ENCODE measurements at places on chromosomes 4 and X.

DNA sequence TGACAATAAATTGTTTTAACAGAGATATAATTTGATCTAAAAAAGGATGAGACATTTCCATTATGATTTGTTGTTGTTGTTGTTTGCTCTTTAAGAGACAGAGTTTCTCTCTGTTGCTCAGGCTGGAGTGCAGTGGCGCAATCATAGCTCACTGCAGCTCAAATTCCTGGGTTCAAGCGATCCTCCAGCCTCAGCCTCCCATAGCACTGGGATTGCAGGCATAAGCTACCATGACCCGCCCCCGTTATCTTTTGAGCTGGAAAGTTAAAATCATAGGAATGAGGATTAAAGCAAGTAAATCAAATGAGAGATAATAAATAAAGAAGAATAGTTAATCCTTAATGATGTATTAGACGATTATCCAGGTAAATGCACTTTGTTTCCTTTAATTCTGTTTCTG, 224.4 kb upstream of the SMIM31 start:
- H3K4me3 ChIP-seq, result no peak overlapping the region
- H3K36me3 ChIP-seq, result no peaks in the 10 kb centered on the region
- DNase-seq, result no peak
- H3K27me3 ChIP-seq, result no peaks in the 10 kb centered on the region
- peaks cover 43% of the 10 kb centered on the region for H3K4me1 ChIP-seq
- no peak overlapping the region for H3K27ac ChIP-seq

- no peak for DNase-seq
- H3K27ac ChIP-seq, result no peak overlapping the region
- peaks cover 21% of the 10 kb centered on the region for H3K4me1 ChIP-seq
- no peaks in the 10 kb centered on the region for H3K36me3 ChIP-seq
Measured at GRCh38 chr4:113385281-113385899, 335.9 kb downstream of the ANK2 start.

DNA sequence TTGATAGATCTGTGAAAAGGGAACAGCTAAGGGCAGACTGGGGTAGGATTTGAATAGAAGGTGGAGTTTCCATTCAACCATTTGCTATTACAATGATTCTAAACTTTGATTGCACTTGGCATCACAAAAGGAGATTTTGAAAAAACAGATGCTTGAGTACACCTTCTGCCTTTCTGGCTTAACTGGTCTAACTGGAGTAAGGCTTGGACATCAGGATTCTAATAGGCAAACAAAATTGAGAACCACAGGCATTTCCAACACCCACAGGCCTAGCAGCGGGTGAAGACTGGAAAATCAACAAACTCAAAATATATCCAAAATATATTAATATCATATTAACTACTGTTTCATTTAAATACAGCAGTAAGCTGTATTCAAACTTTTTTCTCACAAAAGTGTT, 1.9 kb upstream of the VEGFC start:
- H3K4me1 ChIP-seq, result peaks cover 43% of the 10 kb centered on the region
- no peak overlapping the region for H3K4me3 ChIP-seq
- H3K27ac ChIP-seq, result peak overlapping the region; percentile 88
- DNase-seq, result no peak

- no peaks in the 10 kb centered on the region for H3K36me3 ChIP-seq
- no peaks in the 10 kb centered on the region for H3K27me3 ChIP-seq
- peak overlapping the region; percentile 70 for H3K4me3 ChIP-seq
- H3K4me1 ChIP-seq, result peaks cover 36% of the 10 kb centered on the region
Measured at GRCh38 chr4:336893-337142, 796 bp upstream of the ZNF141 start.

- no peak overlapping the region for H3K4me3 ChIP-seq
- no peaks in the 10 kb centered on the region for H3K4me1 ChIP-seq
- DNase-seq, result no peak
- no peaks in the 10 kb centered on the region for H3K36me3 ChIP-seq
- H3K27me3 ChIP-seq, result no peaks in the 10 kb centered on the region
- H3K27ac ChIP-seq, result no peak overlapping the region
Measured at GRCh38 chrX:23787745-23788118, 4.8 kb downstream of the SAT1 start.

DNA sequence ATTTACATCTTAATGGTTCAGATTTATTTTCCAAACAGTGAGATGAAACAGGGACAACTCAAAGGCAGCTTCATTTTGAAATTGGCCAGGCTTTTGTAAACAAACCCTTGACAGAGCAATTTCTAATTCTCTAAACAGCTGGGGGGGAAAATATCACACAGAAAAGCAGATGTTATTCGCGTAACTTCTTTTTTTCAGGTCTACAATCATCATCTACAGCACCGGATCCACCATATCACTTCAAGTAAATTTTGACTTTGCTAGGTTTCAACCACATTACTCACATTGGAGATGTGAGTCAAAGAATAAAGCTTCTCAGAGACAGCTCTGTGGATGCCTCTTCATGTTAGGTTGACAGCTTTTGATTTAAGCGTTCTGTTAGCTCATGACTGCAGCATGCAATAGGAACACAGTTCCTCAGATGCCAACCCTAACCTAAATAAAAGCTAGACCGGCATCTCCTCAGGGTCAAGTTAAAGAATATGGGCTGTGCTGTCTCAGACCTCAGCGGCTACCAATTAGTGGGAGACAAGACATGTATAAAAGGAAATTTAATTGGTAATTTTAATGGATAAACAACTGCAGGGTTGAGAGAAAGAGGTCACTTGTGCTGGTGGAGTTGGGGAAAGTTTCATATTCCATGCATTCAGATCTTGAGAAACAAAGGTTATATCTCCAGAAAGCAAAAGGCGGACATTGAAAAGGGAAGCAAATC, 26.8 kb downstream of the AMELX start:
- H3K4me3 ChIP-seq, result no peak overlapping the region
- no peaks in the 10 kb centered on the region for H3K36me3 ChIP-seq
- DNase-seq, result no peak
- H3K27ac ChIP-seq, result no peak overlapping the region

- H3K4me3 ChIP-seq, result no peak overlapping the region
- DNase-seq, result no peak
- no peak overlapping the region for H3K27ac ChIP-seq
- no peaks in the 10 kb centered on the region for H3K36me3 ChIP-seq
- H3K4me1 ChIP-seq, result peaks cover 6% of the 10 kb centered on the region
- H3K27me3 ChIP-seq, result no peaks in the 10 kb centered on the region
Measured at GRCh38 chr4:78162821-78163220, 105.7 kb downstream of the FRAS1 start.

DNA sequence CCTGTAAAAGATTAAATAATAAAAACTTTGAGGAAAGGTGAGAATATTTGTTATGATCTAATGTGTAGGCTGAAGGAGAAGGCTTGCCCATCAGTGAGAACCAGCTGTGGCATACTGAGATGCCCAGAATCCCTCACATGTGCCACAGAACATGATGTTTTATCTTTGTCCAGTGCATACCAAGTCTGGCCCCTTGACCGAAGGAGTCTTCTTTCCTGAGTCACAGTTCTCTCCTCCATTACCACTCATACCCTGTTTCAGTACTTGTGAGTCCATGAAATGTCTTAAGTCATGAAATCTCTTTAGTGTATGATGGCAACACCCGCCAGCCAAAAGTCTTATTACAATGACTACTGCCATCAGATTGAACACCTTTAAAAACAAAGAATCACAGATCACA, 42.7 kb downstream of the PPARGC1A start:
- H3K27me3 ChIP-seq, result no peaks in the 10 kb centered on the region
- H3K36me3 ChIP-seq, result no peaks in the 10 kb centered on the region

DNA sequence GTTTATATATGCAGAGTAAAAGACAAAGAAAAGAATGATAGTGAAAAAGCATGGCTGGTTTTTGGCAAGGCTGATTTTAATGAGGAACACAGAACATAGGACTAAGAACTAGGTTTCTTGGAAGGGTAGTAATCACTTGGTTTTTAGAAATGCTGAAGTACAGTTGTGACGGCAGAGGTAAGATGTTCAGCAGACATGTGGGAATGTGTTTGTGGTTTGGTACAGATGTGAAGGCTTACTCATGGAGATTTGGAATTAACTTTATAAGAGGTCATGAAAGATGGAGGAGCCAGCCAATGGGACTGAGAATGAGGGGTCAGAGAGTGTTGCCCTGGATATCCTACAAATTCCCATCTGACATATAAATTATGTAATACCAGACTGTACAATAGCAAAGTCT, 243.6 kb downstream of the NPFFR2 start:
- no peaks in the 10 kb centered on the region for H3K27me3 ChIP-seq
- H3K4me3 ChIP-seq, result no peak overlapping the region
- no peak for DNase-seq
- no peak overlapping the region for H3K27ac ChIP-seq

GRCh38 chrX:109643687-109644086, 18.7 kb upstream of the KCNE5 start:
- no peaks in the 10 kb centered on the region for H3K27me3 ChIP-seq
- no peak overlapping the region for H3K4me3 ChIP-seq
- no peak overlapping the region for H3K27ac ChIP-seq
- H3K36me3 ChIP-seq, result no peaks in the 10 kb centered on the region
- no peaks in the 10 kb centered on the region for H3K4me1 ChIP-seq
- no peak for DNase-seq

GRCh38 chrX:131366407-131366806, 77.3 kb upstream of the IGSF1 start:
- no peaks in the 10 kb centered on the region for H3K36me3 ChIP-seq
- H3K27ac ChIP-seq, result no peak overlapping the region
- H3K4me1 ChIP-seq, result no peaks in the 10 kb centered on the region
- H3K27me3 ChIP-seq, result no peaks in the 10 kb centered on the region
- no peak overlapping the region for H3K4me3 ChIP-seq
- DNase-seq, result no peak

DNA sequence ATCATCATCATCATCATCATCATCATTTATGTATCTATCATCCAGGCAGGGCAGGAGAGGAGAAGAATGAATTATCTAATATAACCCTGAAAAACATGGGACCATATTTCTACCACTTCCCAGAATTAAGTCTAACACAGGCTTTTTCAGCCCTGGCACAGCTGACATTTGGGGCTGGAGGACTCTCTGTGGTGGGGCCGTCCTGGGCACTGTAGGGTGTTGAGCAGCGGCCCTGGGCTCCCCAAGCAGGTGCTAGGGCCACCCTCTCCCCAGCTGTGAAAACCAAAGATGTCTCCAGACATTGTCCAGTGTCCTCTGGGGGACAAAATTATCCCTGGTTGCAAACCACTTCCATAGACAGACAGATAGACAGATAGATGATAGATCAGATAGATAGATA, 288.4 kb downstream of the CRLF2 start:
- no peaks in the 10 kb centered on the region for H3K27me3 ChIP-seq
- no peaks in the 10 kb centered on the region for H3K4me1 ChIP-seq
- DNase-seq, result no peak
- no peaks in the 10 kb centered on the region for H3K36me3 ChIP-seq
- H3K27ac ChIP-seq, result no peak overlapping the region

- DNase-seq, result no peak
- no peaks in the 10 kb centered on the region for H3K4me1 ChIP-seq
- no peak overlapping the region for H3K27ac ChIP-seq
- H3K27me3 ChIP-seq, result peaks cover 32% of the 10 kb centered on the region
- no peaks in the 10 kb centered on the region for H3K36me3 ChIP-seq
Measured at GRCh38 chr4:10326075-10326474, 131.2 kb downstream of the ZNF518B start.

DNA sequence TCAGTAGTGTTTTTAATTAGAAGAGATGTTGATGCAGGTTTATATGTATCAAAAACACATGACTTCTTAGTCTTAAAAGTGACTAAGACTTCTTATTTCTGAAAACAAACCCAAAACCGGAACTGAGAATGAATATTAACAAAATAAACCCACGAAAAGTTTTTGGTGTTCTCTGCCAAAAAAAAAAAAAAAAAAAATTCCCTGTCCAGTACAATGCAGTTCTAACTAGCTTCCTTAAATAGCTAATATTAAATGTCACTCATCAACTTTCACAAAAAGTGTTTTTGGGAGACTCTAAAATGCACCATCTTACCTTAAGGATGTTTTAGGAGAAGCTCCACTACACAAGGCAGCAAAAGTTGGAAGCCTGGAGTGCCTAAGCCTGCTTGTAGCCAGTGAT, 2.0 kb downstream of the ANKRD37 start:
- no peak for DNase-seq
- H3K36me3 ChIP-seq, result peaks cover 46% of the 10 kb centered on the region
- H3K27ac ChIP-seq, result peak overlapping the region; percentile 17
- no peaks in the 10 kb centered on the region for H3K27me3 ChIP-seq
- peaks cover 56% of the 10 kb centered on the region for H3K4me1 ChIP-seq

- no peak overlapping the region for H3K4me3 ChIP-seq
- no peaks in the 10 kb centered on the region for H3K4me1 ChIP-seq
- H3K27me3 ChIP-seq, result no peaks in the 10 kb centered on the region
- H3K36me3 ChIP-seq, result no peaks in the 10 kb centered on the region
- no peak overlapping the region for H3K27ac ChIP-seq
Measured at GRCh38 chrX:48492293-48492910, 16.4 kb upstream of the PORCN start.

GRCh38 chr4:140233791-140234696, 80.1 kb upstream of the MAML3 start:
- peaks cover 19% of the 10 kb centered on the region for H3K4me1 ChIP-seq
- no peaks in the 10 kb centered on the region for H3K36me3 ChIP-seq
- no peak overlapping the region for H3K4me3 ChIP-seq

DNA sequence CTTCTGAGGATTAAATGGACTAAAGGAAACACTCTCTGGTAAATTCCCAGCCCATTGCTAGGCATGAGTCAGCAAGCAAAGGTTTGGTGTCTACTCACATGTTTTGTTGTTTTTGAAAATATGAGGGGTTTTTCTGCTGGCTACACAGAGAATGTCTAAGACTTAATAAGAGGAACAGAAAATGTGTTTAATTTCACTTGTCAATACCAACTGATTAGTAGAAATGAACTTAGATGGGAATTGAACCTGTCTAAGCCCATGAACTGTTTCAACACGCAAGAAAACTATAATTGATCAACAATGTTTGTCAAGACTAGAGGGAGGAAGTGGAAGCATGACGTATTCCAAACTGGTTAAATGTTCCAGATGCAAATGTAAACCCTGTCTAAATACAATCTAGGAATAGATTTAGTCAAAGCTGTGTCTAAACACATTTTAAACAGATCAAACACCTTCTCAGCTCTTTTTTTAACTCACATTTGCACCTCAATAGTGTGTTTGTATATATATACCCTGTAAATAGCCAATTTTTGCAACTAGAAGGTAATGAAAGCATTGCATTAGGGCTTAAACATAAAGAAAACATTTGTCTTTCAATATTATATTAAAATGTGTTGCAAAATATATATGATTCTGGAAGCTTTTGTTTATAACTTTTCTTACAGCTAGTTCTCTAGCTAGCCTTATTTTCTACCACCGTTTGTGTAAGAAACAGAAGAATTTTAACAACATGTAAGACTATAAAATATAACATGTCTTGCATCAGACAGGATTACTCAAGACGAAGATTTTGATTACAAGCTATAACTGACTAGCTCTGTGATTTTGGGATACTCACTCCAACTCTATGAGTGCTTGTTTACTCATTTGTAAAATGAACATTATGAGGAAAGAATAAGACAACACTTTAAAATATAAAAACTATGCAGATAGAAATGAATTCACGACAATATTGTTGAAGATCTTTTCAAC, 607.8 kb downstream of the FSTL5 start:
- DNase-seq, result no peak
- H3K36me3 ChIP-seq, result no peaks in the 10 kb centered on the region
- no peak overlapping the region for H3K27ac ChIP-seq
- no peaks in the 10 kb centered on the region for H3K27me3 ChIP-seq

All from esophagus squamous epithelium (tissue), 5 donors.